Stimulated activated CD4-positive, alpha-beta T cell treated with anti-CD3 and anti-CD28 coated beads, Interleukin-4, amount 100 ng/mL, for 4 hours (primary cell): ENCODE measurements at places on chromosomes 7 and 10.
A peak's percentile ranks its signal among the peaks of the same experiment; 100 is the strongest.

GRCh38 chr10:47079204-47079580 is 168.0 kb downstream of the PTPN20 start:
- DNase-seq = no peak

DNA sequence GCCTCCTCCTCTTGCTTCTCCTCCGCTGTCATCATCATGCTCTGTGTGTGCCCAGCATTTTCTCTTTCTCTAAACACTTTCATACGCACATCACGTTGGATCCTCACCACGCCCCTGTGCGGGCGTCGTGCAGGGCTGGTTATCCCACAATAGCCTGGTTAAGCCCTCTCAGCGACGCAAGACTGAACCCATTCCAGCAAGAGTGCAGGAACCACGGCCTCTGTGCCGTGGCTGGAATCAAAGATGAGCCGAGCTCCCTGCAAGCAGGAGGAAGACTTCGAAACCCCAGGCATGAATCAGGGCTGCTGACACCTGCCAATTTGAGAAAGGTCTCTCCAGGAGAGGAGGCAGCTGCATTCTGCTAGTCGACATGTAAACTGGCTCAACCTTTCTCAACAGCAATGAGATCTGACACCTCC is 74.8 kb upstream of the FOXK1 start:
- DNase-seq = no peak

- no peak for DNase-seq
These were observed 110.8 kb upstream of the PTN start for GRCh38 chr7:137454246-137454724.

- no peak for DNase-seq
These were observed 174.1 kb upstream of the BET1 start for GRCh38 chr7:94178230-94178629.

GRCh38 chr10:24958721-24959381 is 6.4 kb upstream of the PRTFDC1 start:
- no peak for DNase-seq

DNA sequence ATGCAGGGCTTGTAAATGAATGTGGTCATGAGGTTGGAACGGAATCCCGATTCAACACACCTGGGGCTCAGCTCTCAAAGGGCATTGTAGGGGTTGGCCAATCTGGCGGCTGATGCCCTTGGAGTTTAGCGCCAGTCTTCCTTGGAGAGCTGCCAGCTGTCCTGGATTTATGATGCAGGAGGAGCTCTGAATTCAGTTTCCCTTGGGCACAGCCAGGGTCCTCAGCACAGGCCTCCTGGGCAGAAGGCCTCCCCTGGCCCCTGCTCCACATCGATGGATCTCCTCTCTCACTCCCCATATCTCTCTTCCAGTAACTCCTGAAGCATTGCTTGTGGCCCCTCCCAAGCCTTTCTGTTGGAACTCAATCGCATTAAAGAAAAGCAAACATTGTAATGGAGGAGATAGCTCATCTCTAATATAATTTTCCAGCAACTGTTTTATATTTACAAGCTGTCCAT is 985 bp upstream of the CYTH3 start:
- DNase-seq = no peak

GRCh38 chr7:2106924-2107323 is 125.8 kb downstream of the MAD1L1 start:
- no peak for DNase-seq

- no peak for DNase-seq
These were observed 13.5 kb upstream of the MSRB2 start for GRCh38 chr10:23081891-23082290.

GRCh38 chr7:27846388-27846787 is 106.4 kb downstream of the TAX1BP1 start:
- no peak for DNase-seq

- DNase-seq = no peak
These were observed 2.1 kb downstream of the ITIH5 start for GRCh38 chr10:7664707-7665106.

GRCh38 chr10:15369256-15370211 is 1.6 kb downstream of the FAM171A1 start:
- DNase-seq = no peak

- DNase-seq = no peak
These were observed 28.4 kb downstream of the HERC4 start for GRCh38 chr10:68046642-68047041.

DNA sequence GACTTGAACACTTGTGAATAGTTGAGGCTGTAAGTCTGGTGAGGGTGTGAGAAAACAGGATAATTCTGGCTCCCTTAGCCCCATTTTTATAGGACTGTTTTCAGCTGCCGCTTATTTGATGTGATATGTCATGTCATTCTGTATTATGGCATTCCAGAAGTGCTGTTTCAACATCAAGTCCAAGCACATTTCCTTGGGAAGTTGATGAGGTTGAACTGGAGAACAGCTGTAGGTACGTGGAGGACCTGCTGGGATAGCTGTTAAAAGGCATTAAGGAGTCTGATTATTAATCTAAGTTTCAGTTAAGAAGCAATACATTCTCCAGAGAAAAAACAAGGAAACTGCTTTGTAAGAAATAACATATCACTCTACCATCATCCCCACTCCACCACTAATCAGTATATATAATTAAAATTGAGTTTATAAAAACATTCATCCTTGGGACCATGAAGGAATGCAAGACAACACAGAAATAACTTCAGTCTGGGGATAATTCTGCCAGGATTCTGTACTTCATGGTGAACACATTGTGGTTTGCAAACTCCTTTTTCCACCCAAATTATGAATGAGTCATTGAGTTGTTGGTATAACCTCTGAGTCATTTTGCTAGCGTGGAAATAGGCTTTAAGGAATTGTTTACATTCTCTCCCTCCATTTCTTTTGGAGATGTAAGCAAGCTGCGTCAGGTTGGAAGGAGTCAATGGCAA is 39.9 kb upstream of the TMEM229A start:
- no peak for DNase-seq

GRCh38 chr10:100158044-100158805 is 27.6 kb downstream of the ERLIN1 start:
- no peak for DNase-seq

DNA sequence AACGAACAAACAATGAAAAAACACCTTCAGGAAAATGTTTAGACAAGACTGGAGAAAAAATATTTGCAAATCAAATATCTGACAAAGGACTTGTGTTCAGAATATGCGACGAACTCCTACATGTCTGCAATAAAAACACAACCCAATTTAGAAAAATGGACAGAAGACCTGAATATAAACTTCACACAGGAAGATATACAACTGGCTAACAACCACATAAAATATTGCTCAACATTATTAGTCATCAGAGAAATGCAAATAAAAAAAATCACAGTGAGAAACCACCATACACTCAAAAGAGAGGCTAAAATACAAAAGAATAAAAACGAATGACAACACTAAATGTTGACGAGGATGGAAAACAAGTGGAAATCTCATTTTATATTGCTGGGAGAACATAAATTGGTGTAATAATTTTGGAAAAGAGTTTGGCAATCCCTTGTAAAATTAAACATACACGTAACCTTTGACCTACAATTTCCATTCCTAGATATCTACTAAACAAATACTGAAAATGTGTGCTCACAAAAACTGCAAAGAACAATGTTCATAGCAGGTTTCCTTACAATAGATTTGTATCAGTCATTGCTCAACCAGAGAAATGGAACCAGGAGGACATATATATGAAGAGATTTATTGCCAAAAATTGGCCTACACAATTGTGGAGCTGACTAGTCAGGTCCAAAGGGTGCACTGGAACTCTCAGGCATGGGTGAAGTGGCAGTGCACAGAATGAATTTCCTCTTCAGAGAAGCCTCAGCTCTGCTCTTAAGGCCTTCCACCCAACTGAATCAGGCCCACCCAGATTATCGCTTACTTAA is 82.9 kb upstream of the OGDHL start:
- no peak for DNase-seq

- no peak for DNase-seq
These were observed 44.0 kb downstream of the BICC1 start for GRCh38 chr10:58556516-58557165.

DNA sequence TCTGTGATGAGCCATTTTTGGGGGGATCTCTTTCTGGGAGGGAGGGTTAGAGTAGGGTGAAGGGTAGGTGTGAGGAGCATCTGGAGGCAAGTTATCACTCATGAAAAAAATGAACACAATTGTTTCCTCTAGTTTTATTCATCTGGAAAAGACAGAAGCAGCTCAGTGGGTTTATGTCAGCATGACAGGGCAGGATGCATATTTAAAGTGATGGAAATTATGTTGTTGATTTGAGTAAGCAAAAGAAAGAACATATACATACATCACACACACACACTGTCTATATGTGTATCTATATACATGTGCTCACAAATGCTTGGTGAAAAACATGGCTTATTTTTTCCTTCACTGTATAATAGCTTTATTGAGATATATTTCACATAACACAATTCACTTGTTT is 114.2 kb downstream of the ADCY1 start:
- DNase-seq = no peak

GRCh38 chr7:102425639-102426267 is 7.6 kb upstream of the ORAI2 start:
- peak; percentile 77 for DNase-seq

- no peak for DNase-seq
These were observed 136.6 kb downstream of the ARID5B start for GRCh38 chr10:62037890-62038608.

DNA sequence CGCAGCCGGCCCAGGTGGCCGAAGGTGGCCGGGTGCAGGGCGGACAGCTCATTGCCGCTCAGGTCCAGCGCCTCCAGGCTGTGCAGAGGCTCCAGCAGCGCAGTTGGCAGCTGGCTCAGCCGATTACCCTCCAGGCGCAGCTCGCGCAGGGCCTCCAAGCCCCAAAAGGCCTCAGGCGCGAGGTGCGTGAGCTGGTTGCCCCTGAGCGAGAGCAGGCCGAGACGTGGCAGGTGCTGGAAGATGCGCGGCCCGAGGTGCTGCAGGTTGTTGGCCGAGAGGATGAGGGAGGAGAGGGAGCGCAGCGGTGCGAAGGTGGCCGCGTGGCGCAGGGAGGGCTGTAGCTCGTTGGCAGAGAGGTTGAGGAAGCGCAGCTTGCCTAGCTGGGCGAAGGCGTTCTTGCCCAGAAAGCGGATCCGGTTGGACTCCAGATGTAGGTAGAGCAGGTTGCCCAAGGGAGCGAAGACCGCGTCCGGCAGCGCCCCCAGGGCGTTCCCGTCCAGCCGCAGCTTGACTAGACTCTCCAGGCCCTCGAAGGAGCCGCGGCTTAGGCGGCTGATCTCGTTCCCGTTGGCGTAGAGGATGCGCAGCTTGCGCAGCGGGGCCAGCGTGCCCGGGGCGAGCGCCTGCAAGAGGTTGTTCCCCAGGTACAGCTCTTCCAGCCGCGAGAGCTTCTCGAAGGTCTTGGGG is 923 bp downstream of the TRIL start:
- DNase-seq = no peak

- no peak for DNase-seq
These were observed 4.6 kb downstream of the VAX1 start for GRCh38 chr10:117133273-117134055.

DNA sequence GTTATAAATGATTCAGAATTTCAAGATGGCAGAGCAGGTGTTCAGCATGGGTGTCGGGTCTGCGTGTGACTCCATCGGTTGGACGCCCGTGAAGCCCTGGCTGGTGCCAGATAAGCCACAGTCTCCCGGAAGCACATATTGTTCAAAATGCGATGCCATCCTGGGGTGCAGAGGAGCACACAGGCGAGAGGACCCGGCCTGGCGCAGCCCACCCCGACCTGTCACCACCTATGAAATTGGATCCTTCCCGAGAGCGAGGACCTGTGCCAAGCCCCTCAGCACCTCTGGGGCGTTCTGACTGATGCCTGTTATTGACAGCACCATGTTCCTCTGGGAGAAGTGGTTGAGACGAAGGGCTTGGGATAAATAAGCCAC is 110.1 kb downstream of the ACTR3B start:
- no peak for DNase-seq

GRCh38 chr10:76195654-76196390 is 764.4 kb downstream of the LRMDA start:
- no peak for DNase-seq

- DNase-seq = no peak
These were observed 549.6 kb downstream of the INHBA start for GRCh38 chr7:41153268-41153667.

DNA sequence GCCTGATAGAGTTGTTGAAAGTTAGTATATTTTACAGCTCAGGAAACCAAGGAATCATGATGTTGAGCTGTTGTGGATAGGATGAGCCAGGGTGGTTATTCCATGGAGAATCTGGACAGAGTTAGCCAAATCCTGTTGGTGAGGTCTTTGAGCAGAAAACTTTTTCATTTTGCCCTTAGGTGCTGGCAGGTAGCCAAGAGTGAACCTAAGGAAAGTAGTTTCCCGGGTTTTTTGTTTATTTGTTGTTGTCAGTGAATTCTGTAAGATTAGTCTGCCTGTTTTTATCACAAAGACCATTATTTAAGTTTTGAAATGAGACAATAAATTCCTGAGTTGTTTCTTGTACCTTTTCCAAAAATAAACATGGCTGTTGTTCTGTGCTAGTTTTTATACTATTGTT is 61.0 kb downstream of the GALNT11 start:
- no peak for DNase-seq

- DNase-seq = no peak
These were observed 16.8 kb upstream of the DLG5 start for GRCh38 chr10:77943121-77943901.

DNA sequence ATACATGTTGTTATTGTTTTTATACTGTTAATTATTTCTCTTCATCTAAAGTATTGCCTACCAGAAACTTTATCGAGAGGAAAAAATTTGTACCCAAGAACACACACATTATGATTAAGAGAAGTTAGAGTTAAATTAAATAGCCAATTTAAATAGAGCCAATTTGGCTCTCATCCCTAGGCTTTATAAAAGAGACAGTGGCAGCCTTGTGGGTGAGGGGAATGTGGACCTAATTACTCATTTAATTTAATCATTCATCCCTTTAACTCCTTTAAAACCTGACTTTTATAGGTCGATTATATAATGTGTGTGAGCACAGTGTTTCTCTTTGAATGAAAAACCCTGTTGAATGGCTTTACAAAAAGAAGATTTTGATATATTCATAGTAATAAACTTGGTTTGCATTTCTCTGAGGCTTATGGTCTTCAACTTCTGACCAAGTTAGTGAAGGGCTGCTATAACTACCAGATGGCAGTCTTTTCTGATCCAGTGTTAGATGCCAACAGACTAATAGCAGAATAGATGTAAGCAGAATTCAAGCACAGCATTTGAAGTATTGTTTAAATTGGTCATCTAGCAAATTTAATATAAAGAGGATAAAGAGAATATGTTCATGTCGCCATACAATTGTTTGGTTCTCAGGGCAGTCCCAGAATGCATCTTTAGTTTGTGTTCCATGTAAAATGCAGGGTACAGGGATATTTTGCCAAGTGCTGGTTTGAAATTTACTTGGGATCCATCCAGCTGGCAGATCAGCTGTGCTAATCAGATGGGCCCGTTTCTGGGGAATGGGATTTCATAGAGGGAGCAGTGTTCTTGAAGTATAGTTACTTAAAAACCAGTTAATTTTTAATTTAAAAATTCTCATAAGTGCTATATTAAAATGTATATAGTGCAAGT is 25.3 kb downstream of the ADD3 start:
- no peak for DNase-seq

GRCh38 chr10:12801214-12802087 is 200.1 kb downstream of the CCDC3 start:
- DNase-seq = no peak
